Stimulated activated CD4-positive, alpha-beta T cell treated with anti-CD3 and anti-CD28 coated beads, Interleukin-4, amount 100 ng/mL, for 1 hour (primary cell): ENCODE measurements at places on chromosomes 12 and 14.

- no peak for DNase-seq
Measured at GRCh38 chr14:65286443-65286842, 126.1 kb upstream of the FUT8 start.

DNA sequence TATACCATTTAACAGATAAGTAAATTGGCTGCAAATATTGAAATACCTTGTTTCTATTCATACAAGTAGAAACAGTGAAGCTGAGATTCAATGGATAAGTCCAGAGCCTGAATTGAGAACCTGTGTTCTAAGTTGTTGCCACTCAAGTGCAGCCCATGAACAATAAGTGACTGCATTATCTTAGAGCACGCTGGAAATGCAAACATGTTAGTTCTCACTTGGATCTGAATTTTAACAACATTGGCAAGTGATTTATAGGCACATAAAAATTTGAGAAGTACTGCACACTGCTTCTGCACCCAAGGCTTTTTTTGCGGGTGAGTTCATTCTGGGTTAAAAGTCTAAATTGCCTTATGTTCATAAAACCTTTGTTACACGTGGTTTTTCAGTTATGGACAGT lies 484.3 kb downstream of the NAV3 start:
- no peak for DNase-seq

GRCh38 chr12:122135437-122136031 lies 38.5 kb downstream of the IL31 start:
- no peak for DNase-seq

GRCh38 chr12:121711361-121712189 lies 977 bp upstream of the TMEM120B start:
- DNase-seq = no peak

GRCh38 chr14:24458736-24459135 lies 16.2 kb upstream of the SDR39U1 start:
- DNase-seq = no peak

DNA sequence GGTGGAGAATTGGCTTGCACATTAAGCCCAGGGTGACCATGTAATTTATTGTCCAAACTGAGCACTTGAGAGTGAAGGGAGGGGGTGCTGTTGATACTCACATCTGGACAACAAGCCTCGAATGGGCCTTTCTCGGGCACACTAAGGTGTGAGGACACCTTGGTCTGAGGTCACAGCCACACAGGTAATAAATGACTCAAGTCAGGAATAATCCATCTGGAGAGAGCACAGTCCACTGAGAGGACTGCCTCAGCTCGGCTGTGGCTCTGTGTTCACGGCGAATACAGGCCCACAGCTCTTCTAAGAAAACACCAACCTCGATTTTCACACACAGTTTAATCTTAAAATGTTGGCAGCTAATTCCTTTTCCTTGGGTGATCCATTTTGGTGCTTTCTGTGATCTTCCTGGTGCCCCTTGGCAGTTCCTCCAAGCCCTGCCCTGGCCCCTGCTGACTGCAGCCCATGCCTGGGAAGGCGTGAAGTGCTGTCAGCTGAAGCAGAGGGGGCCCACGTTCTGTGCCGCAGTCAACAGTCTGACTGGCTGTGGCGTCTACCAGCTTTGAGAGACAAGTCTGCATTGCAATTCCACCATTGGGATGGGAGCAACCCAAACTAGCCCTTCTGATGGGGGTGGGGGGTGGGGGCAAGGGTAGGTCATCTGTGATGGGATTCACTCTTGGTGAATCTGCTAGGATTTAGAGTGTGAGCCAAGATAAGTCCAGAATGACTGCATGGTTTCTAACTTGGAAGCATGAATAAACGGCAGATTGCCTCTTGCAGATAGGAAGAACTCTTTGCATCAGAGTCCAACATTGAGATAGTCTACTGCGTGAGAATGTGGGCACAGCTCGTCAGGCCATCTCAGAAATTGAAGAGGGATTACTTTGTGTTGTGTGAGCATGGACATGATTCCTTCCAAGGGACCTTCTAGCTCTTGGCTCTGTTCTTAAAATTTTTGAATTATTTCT lies 42.8 kb downstream of the ZNF664 start:
- DNase-seq = no peak

- DNase-seq = no peak
Measured at GRCh38 chr12:32089586-32089985, 17.1 kb upstream of the BICD1 start.

GRCh38 chr12:25825446-25825845 lies 133.0 kb upstream of the RASSF8 start:
- DNase-seq = no peak

GRCh38 chr14:91418387-91419043 lies 895 bp upstream of the CCDC88C start:
- DNase-seq = peak; percentile 83

- DNase-seq = no peak
Measured at GRCh38 chr12:17139931-17140330, 534.0 kb upstream of the LMO3 start.

DNA sequence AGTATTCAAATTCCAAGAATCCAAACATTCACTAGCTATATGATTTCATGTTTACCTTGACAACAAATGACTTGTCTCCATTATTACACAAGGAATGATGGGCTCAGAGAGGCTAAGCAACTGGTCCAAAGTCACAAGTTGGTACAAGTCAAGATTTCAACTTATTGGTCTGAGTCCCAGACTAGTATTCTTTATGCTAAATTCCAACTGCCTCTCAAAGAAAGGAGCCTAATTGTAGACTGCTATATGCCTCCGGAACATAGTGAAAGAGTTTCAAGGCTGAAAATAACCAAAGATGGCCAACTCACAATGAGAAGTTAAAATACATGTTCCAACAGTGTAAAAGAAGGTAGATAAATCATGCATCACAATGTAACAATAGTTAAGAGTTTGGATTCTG lies 7.5 kb downstream of the BTG1 start:
- DNase-seq = no peak

- DNase-seq = no peak
Measured at GRCh38 chr12:618605-619004, 44.6 kb downstream of the NINJ2 start.

DNA sequence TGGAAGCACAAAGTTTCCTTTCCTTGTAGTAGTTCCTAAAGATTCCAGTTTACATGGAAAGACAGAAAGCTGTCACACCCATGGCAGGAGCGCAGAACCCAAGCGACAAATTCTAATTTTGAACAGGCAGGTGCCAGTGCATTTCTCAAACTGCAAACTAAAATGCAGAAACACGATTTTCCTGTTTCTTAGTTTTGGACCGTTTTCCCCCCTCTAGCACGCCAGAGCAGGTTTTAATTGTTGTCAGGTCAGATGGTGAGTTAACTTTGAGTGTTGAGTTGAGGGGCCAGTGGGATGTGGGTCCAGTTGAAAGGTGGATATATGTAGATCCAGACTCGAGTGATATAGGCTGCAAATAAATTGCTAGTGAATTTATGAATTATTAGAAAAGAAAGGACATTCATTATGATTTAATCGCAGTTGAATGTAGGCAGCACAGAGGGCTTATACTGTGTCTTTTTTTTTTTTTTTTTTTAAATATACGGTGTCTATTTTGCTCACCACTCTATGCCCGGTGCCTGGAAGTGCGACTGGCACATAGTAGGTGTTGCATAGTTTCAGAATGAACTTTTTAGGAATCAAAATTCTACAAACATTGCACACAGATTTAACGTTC lies 909 bp upstream of the ETFBKMT start:
- no peak for DNase-seq

DNA sequence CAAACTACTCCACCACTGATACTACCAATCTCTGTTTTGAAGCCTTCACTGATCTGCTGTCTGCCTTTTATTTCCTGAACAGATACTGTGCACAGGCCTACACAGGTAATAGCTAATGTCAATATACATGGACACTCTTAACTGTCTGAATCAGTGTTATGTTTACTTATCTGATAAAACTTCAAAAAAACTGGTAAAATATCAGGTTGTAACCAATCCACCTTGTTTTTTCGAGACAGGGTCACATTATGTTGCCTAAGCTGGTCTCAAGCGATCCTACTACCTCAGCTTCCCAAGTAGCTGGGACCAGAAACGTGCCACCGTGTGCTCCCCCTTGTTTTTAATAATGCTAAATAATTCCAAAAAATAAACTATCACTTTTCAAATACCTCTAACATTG lies 43.5 kb downstream of the HECTD1 start:
- no peak for DNase-seq

DNA sequence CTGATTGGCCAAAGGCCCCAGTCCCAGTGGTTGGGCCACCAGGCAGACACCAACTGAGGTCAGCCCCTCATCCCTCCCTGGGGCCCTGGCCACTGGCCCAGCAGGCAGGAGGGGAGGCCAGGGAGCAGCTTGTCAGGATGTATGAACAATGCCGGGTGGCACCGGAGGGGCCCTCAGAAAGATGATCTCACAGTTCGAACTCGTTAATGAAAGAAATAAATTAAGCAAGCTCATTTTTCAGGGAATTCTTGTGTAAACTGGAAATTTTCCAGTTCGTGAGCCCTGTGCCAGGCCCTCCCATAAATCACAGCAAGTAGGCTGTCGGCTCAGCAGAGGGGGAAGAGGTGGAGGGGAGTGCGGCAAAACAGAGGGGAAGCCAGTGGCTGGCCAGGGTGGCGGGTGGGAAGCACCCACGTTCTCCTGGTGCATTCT lies 177.0 kb upstream of the VASH1 start:
- no peak for DNase-seq

DNA sequence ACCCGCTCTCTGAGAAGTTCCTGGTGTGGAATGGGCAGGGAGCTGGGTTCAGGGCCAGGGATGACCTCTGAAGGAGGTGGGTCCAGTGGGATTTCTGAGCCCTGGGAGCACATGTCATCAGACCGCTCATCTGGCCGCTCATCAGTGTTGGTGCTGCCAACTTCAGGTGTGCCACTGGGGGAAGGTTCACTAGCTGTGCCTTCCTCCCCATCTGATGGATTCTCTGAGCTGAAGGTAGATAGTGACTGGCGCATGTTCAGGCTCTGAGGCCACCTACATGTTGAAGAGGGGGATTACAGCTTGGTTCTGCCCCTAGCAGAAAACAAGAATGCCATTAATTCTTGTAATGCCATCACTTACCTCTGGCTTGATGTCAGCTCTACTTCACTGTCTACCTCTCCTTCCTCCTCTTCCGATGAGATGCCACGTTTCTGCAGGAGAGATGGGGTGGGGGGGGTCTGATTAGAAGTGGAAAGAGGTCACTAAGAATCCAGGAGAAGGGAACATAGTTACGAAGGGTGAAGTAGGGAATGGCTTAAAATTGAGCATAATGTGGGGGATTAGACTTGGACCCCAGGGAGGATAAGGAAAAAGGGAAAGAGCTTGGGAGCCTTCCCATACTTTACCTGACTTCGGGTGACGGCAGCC lies 17.2 kb downstream of the MAP3K12 start:
- no peak for DNase-seq

DNA sequence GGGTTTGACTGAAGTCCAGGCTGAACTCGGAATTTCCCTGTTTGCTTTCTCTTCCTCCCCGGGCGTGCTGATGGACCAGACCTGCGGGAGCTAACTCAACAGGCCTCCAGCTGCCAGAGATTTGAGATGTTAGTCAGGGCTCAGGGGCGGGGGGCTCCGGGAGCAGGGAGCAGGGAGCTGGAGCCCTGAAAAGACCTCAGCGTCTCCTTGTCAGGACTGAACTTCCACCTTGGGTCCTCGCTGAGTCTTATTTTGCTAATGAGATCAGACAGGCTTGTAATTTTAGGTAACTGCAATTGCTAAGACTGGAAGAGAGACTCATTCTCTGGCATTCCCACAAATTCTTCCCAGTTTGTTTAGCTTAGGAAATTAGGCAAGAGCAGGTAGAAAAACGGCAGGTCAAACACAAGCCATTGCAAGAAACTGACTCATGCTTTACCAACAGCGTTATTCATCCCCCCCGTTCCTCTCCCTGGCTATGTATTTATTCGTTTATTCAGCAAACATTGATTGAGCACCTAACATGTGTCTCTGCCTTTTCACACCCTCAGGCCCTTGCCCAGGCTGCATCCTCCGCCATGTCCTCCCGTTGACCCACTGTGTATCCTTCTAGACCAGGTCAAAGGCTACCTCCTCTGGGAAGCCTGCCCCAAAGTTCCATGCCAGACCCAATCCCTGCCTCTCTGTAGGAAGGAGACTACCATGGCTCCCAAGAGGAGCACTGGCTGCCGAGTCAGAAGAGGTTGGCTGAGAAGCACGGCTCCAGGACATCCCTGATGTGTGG lies 80.4 kb upstream of the DIO3 start:
- DNase-seq = no peak

DNA sequence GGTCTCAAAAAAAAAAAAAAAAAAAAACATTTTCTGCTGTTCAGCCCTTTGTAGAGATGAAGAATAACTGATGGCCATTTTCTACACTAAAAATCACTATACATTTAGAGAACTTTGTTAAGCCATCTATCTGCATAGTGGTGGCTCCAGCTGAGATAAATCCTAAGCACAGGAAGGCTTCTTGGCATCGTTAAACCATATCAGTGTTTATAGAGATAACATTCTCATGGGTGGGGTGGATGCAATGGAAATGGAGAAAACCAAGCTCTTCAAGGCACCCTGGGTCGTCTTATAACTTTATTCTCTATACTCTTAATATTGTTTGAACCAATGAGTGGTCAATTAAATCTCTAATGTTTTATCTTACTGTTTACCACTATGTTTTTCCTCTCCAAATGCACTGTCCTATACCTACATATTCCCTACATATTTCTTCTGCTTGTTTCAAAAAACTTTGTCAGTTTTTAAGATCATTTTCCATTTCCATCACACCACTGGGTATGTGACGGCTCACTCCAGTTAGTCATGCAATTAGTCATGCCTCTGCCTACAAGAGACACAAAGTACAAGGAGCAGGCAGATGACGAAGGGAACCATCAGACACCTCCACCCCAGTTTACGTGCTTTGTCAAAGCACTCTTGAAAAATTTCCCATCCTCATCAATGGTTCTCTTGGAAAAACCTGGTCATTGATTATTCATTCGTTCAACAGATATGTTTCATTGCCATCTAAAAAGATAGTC lies 119.3 kb upstream of the OVCH1 start:
- DNase-seq = no peak

DNA sequence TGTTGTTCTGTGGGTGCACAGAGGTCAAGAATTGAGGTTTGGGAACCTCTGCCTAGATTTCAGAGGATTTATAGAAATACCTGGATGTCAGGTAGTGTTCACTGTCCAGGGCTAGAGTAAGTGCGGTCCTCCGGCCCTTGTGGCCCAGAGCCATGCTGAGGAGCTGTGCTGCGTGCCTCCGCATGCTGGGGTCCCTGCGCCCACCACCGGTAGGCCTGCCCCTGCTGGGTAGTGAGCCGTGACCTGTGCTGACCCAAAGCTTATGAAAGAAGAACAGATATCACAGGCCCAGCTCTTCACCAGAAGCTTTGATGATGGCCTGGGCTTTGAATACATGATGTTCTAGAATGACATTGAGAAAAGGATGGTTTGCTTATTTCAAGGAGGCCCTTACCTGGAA lies 37.8 kb upstream of the CMAS start:
- no peak for DNase-seq

DNA sequence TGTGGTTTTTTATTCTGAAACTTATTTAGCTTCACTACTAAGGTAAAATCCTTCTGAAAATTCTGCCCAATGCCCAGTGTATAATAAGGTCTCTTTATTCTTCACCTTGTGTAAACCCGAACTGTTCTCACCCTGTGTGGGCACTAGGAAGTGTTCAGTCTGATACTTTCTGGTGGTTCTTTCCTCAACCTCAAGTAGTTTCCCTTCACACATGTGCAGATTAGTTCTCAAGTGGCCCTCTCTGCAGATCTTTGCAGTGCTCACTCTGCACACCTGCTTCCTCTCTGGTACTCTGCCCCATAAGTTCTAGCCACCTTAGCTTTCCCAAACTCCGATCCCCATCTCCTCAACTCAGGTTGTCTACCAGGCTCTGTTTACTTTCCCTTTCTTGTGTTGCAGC lies 61.6 kb downstream of the RAD51B start:
- no peak for DNase-seq
